ENCODE measurements at places on chromosomes 1 and 21.
A peak's percentile ranks its signal among the peaks of the same experiment; 100 is the strongest.

DNA sequence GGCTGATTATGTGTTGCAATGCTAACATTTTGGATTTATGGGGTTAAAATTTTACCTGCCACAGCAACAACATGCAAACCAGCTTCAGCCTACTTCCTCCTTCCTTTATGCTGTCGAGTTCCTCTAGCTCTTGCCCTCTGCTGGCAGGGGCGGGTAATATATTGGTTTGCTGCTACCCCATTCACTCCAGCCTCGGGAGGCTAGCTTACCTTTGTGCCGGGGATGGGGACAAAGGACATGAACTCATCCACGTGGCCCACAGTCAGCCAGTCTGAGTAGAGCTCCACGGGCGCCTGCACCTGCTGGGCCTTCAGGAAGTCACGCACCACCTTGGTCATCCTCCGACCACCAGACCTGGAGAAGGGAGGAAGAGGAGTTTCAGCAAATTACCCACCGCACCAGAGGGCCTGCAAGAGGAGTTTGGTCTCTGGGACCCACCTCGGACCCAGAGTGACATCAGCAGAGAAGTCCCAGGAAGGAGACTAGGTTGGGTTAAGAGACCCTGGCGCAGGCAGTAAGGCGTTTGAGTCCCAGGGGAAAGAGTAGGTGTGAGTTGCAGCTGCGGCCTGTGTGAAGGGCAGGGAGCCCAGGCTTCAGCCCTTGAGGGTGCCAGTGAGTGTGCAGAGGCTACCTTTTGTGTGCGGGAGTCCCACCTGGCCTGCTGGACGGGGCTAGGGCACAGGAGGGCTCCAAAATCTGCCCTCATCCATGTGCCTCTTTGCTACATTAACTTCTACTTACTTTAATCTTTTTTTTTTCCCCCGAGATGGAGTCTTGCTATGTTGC, 21.8 kb upstream of the SDHB start:
- no peak for DNase-seq

- peak; percentile 17 for DNase-seq
Measured at GRCh38 chr1:64864018-64864940, 102.1 kb downstream of the JAK1 start.

- peak; percentile 18 for DNase-seq
Measured at GRCh38 chr1:243974451-243975292, 76.4 kb upstream of the ZBTB18 start.

DNA sequence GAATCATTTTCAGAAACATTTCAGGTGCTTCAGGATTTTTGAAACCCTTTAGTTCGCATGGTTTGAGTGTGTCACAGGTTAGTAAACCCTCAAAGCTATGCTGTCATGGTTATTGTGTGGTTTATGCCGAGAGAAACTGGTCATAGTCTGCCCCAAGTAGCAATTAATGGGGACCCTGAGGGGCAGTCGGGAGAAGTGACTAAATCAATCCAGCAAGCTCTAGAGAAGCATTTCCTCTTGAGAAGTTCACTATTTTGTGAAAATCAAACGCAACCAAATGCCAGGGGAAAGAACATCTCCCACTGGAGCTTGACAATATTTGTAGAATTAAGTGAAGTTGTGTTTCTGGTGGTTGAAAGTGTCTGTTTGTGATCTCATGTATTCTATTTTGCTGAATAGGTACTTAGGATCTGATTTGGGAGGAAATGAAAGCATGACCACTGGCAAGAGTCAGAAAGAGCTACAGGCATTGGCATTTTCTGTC, 63.0 kb upstream of the BACH1 start:
- DNase-seq, result no peak

DNA sequence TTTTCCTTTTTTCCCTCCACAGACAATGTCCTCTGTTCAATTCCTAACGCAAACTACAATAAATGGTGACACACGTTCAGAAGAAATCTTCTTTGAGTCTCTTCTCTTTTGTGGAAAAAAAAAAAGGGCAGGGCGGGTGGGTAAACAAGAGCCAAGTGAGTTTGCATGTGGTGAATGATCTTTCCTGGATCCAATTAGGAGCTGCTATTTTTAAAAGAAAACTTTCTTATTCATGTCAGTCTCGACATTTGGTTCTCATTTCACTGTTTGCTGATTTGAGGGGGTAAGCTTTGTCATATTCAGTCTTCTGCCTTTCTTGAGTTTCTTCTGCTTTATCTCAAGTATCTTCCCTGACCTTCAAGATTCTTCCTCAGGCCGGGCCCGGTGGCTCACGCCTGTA, 29.2 kb upstream of the KIF1B start:
- DNase-seq, result no peak

- DNase-seq, result no peak
Measured at GRCh38 chr1:34019741-34020552, 145.1 kb downstream of the CSMD2 start.

GRCh38 chr21:45305836-45306235, 18.1 kb upstream of the POFUT2 start:
- DNase-seq, result no peak

DNA sequence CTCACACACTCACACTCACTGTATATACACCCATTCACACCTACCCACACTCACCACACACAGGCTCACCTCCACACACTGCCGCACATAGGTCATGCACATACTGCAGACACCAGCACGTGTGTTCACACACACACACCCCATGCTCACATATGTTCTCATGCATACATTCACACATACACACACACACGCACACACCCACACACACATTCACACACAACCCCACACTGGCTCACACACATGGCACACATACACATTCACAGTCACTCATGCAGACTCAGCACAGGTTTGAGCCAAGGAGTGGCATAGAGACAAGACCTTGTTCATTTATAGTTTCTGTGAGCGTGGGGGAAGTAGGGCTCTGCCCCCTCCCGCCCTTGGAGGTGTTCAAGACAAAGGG, 41.1 kb upstream of the SLC30A1 start:
- no peak for DNase-seq

GRCh38 chr1:181424786-181425403, 58.4 kb upstream of the CACNA1E start:
- peak; percentile 33 for DNase-seq

- DNase-seq, result no peak
Measured at GRCh38 chr1:6396998-6397397, 3.4 kb upstream of the ACOT7 start.

DNA sequence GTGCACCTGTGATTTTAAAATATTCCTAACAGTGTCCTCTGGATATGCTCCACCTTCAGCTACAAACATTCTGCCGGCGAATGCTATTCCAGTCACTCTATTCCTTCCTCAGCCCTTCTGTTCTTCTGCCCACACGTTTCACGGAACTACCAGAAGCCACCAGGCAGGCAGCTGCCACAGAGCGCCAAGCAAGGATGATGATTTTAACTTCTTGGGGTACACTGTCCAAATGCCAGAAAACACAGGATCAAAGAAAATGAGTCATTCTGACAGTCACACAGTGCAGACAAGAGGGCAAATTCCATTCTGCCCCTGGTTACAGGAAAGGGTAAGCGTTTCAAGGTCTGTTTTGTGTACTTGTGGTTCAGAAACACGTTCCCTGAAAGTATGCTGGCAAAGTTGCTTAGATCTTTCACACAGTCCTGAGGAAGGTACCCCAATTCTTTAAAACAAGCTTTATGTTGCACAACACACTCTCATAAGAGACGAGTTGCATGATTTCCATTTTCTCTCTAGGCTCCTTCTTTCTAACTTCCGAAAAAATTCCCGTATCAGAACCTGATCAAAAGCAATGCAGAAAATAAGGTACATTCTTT, 508.3 kb upstream of the PKN2 start:
- DNase-seq, result no peak

- DNase-seq, result no peak
Measured at GRCh38 chr1:160724465-160725242, 13.0 kb upstream of the CD48 start.

DNA sequence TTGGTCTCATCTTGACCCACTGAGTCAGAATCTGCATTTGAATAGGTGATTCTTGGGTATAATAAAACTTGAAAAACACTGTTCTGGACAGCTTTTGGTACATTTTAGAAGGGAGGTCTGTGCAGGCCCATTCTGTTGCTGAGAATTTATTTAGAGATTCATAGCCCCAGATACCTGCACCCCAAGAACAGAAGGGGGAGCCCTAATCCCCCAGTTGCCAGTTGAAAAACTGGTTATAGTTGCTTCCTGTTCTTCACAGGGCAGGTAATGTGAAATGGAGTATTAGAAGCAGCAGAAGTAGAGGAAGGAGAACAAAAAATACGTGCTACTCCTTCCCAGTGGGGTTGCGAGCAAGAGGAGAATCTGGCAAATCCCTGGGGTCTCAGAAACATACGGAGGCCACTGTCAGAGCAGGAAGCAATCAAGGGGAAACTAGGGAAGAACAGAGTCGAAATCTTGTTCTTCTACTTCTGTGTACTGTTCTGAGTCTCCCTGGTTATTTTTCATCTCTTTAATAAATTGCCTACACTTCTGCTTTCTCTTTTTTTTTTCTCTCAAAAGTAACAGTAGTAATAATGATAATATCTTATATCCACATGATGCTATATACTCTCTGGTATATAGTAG, 4.6 kb upstream of the CLCA2 start:
- DNase-seq, result peak; percentile 13

Measured in urinary bladder (tissue), 4 donors.